ENCODE measurements at places on chromosomes 1 and 21.
A peak's percentile ranks its signal among the peaks of the same experiment; 100 is the strongest.

- DNase-seq: peak; percentile 61
Measured at GRCh38 chr1:1360506-1361169, 2.3 kb upstream of the MXRA8 start.

DNA sequence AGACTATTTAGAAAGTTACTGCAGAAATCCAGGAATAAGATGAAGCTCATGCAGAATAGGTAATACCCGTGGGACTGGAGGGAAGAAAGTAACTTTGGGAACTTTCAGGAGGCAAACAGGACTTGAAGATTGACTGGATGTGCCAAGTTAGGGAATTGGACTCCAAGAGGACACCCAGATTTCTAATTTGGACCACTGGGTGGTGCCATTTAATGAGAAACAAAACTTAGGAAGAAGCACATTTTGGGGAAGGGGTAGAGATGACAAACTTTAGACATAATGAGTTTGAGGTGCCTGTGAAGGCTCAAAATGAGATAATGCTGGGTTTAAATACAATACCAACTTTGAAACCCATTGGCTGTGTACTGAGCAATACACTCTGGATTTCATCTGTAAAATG is 3.3 kb upstream of the B4GALT3 start:
- peak; percentile 19 for DNase-seq

DNA sequence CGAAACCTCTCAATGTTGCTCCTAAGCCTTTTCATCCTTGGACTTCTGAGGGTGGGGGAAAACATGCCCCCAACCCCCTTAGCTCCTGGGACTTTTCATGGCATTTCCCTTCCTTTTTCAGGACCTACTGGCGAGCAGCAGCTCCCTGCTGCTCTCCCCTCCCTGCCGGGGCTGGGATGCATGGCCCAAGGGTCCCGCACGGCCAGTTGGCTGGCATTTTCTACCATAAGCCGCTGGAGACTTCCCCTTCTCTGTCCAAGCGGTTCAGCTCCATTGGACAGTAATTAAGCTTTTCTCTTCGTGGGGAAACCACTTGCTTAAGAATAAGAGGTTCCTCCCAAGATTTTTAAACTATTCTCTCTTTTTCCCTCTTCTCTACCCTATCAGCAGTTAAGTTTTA is 52.8 kb downstream of the FCRL5 start:
- no peak for DNase-seq

- peak; percentile 92 for DNase-seq
Measured at GRCh38 chr21:32403201-32403777, 9.2 kb upstream of the EVA1C start.

DNA sequence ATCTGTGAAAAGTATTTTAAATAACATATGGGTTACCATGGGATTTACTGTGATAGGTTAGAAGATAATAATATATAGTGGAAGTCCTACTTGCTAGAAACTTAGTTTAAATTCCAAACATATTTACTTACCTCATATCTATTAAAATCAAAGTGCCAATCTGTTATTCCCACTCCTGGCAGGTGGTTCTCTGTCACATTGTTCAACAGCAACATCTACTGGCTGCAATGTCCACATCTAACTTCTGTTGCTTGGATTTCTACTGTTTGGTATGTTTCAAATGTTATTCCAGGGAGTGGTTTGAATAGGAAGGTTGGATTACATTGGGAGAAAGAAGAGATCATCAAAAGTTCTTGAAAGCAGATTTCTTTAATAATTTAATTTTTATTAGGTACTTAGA is 122.5 kb upstream of the NCAM2 start:
- peak; percentile 38 for DNase-seq

DNA sequence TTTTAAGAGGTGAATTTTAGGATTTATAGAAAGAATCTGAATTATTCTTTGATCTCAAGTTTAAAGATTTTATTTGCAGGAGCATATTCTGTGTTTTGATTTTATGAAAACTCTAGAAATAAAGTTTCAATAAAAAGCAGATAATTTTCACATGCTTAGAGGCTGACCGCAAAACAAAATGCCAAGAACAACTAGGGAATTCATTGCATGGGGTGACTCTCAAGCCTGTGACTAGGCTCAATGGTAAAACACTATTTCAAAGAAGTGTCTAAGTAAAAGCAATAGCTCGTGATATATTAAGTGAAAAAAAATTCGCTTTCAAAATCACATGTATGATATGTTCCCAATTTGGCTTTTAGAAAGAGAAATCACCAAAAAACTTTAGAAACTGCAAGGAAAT is 49.6 kb downstream of the RPL5 start:
- no peak for DNase-seq

DNA sequence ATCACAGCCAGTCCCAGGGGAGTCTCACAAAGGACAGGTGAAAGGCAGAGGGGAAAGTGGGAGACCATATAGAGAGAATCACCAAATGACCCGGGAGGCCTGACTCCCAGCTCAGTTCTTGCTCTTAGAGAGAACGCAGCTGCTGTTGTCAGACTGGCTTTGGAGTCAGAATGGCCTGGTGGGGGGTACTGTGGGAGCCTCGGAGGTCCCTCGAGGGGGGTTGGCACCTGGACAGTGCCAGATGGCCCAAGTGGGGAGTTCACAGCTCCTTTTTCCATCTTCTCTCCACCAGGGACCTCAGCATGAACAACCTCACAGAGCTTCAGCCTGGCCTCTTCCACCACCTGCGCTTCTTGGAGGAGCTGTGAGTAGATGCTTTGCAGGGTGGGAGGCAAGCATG is 31.5 kb downstream of the LGR6 start:
- DNase-seq: no peak

- DNase-seq: no peak
Measured at GRCh38 chr1:204104331-204105130, 31.6 kb downstream of the SOX13 start.

- peak; percentile 19 for DNase-seq
Measured at GRCh38 chr1:118563981-118564951, 379.2 kb upstream of the SPAG17 start.

DNA sequence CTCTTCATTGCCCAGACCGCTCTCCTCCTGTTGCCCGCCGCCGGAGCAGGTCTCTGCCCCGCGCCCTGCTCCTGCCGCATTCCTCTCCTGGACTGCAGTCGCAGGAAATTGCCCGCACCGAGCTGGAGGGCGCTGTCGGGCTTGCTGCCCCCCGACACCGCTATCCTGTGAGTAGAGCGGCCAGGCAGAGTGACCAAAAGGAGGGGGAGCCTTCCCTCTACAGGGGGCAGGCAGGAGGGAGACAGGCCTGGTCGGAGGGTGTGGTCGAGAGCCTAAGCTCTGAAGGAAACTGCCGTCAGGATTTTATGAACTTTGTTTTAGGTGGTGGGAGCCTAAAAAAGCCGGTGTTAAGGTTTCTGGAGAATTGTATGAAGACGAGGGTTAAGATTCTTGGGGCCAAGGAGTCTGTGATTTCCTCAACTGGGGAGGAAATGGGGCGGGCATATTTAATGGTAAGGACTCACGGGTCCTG is 517 bp downstream of the LRIG2 start:
- DNase-seq: no peak

- DNase-seq: no peak
Measured at GRCh38 chr21:42505090-42505726, 8.4 kb upstream of the SLC37A1 start.

GRCh38 chr1:200642481-200642880 is 21.9 kb upstream of the KIF14 start:
- no peak for DNase-seq

GRCh38 chr21:45138199-45139002 is 64.0 kb downstream of the ADARB1 start:
- peak; percentile 85 for DNase-seq

DNA sequence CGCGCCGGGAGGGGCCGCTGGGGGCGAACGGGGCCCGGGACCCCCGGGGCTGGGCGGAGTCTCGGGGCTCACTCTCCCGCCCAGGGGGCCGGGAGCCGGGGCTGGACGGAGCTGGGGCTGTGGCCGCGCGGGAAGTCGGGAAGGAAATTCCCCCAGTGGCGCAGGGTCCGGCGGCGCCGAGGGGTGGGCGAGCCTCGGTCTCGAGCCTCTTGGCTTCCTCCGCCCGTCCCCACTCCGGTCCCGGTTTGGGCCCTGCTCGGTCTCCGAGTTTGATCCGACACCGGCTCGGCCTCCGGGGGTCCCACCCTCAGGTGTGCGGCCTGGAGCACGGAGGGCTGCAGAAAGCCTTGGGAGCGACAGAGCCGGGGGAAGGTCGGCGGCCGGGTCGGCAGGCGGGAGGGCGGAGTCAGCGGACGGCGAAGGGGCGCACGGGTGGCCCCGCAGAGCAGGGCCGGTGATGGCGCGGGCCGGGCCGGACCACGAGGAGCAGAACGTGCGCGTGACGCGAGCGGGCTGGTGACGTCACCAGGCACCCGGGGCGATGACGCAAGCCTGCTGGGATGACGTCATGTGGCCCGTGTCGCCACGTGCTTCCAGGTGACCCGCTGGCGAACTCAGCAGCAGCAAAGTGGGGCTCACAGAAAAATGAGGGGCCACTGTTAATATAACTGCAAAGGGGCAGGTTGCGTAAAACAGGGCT is 610 bp upstream of the HES4 start:
- DNase-seq: peak; percentile 95

DNA sequence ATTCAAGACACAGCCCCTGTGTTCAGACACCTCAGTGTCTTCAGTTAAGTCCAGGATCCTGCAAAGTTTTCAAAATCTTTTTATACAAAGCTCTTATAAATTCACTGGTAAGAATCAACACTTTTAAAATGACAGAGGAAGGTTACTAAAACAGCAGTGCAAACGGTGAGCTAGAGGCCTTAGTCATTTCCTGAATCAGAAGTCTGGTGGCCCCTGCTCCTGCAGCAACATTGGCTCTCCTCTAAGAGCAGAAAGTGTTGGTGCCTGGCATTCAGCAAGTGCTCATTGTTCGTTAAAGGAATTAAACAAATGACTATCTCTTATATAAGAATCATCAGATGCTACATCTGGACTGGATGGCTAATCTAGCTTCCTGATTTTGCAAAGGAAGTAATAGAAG is 282.9 kb downstream of the PTGER3 start:
- DNase-seq: no peak

- peak; percentile 25 for DNase-seq
Measured at GRCh38 chr1:234246638-234247116, 126.6 kb upstream of the COA6 start.

DNA sequence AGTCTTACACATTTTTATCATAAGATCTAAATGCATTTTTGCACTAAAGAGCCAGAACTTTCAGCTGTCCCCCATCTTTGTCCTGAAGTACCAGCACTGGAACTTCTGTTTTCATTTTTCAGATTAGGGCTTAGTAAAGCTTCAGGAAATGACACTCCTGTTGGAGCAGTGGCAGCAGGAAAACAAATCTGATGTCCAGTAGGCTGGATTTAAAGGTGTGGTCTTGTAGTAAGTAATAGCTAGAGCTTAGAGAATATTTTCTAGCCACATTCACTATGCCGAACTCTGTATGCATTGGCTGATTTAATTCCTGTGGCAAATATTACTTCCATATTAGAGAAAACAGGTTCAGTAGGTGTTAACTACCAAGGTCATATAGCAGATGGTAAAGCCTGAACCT is 103.6 kb downstream of the PTBP2 start:
- DNase-seq: no peak

GRCh38 chr1:203306089-203306964 is 1.0 kb downstream of the BTG2 start:
- DNase-seq: peak; percentile 86

DNA sequence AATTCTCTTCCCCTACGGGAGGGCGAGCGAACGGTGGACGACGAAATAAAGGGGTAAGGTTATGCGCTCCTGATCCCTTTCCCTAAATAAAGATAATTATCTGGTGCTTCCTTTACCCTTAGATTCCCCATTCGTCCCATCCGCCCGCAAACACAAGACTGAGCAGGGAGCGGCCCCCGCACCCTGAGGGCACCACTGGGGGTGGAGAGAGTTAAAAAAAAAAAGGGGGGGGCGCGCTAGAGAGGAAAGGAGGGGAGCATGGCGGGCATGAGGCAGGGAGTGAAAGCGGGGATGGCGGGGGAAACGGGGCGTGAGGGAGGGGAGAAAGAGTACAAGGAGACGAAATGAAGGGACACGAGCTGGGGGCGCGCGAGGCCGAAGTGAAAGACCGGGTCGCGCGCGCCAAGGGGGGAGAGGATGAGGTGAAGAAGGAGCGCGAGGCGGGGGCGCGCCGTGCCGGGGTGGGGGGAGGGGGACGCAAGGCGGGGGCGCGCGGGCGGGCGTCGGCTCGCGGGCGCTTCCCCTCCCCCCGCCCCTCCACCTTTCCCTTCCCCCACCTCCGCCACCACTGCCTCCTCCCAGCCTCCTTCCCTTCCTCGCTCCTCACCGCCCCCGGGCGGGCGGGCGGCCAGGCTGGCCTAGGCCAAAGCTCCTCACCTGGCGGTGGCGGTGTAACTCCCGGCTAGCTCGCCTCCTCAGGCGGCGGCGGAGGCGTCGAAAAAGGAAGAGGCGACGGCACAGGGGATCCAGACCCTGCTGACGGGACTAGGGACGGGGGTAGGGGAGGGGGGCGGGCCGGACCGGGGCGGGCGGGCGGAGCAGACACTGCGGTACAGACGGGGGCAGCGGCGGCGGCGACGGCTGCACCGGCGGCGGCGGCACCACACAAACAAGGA is 448 bp downstream of the GATAD2B start:
- DNase-seq: no peak

- DNase-seq: peak; percentile 31
Measured at GRCh38 chr21:30014886-30015285, 75.1 kb upstream of the GRIK1 start.

DNA sequence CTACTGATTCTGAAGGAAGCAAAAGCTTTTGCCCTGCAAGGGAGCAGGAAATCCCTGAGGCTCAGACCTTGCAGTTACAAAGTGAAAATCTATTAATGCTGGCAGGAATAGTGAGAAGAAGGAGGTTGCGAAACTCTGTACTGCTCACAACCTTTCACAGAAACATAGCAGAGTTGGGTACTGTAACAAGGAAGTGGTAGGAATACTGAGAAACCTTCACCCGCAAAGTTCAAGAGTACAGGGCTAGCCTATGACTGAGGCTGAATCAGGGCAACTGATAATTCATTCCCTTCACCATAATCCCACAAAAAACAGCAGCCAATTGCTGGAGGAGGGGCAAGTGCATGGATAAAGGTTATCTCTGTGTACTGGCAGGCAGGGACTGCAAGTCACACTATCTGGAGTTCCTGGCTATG is 23.9 kb upstream of the KCTD3 start:
- DNase-seq: no peak

GRCh38 chr1:19942088-19942487 is 18.7 kb upstream of the PLA2G2E start:
- DNase-seq: no peak

DNA sequence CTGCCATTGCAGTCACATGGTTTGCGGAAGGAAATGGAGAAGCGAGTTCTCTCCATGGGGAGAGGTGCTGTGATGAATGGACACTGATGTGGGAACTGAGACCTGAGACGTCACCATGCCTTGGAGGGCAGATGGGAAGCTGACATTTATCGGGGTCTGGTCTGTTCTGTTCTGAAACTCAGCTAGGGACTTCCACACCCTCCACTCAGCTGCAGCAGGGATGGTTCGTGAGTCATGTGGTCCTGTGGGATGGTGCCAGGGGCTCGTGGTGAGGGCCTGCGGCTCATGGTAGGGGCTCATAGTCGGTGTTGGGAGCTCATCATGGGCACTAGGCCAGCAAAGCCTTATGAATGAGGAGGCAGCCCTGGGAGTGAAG is 6.1 kb downstream of the GPR137B start:
- no peak for DNase-seq
